ENCODE measurements at places on chromosomes 16 and 17. TPM values are rescaled to one million over a fixed set of nuclear protein-coding genes. Genes with fewer than 3 reads are reported as not detected.
A peak's percentile ranks its signal among the peaks of the same experiment; 100 is the strongest.

DNA sequence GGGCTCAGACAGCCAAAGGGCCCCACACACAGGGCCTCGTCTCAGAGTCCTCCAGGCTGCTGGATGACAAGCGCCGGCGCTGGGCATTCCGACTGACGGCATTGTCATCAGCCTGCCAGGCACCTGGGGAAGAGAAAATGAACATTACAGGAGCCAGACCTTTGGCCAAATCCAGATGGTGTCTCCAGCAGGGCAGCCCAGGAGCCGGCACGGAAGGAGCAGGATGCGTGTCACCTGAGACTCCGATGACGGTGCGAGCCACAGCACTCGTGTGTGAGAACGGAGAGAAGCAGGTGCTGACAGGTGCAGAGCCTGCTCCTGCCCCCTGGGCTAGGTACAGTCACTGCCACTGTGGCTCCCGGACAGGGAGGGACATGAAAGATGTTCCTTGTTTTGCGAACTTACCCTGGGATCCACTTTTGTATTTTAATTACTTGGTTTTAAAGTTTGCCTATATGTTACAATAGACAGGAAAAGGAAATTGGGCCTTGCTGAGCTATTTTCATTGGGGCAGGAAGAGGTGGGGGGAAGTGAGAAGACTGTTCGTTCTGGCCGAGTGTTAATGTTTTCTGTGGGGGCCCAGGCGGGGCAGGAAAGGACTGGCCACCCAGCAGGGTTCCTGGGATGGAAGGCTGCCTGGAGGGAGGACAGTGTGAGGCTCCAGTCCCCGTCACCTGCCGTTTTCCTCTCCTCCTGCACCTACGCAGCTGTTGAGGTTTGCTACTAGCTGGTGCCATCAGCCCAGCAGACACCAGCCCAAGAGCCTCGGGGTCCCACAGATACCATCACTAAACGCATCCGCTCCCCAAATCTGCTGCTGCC lies 4.4 kb upstream of the FOXJ1 start:
- no peak for DNase-seq

DNA sequence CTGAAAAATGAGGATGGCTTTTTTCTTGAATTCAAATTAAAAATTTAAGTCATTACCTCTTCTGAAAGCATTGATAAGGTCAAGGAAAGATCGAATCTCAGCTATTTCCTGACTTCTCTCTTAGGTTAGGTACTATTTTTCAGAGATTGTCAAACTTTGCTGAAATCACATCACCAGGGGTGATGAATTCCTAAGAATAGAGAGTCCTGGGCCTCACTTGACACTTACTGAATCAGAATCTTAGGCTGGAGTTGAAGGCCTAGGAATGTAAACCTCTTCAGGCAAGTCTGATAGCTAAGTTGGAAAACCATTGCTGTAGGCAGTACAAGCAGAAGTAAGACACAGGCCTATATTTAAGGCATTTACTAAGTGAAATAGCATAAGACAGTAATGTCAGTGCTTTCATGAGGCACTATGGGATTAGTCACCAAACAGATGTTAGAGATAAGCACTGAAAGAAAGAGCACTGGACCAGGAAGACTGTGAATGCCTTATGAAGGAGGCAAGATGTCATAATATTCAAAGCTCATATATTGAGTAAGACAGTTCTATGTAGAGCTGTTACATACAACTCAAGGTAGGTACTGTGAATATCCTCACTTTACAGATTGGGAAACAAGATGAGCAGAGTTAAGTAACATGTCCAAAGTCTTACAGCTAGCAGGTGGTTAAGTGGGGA lies 21.5 kb downstream of the DCAF7 start:
- DNase-seq = peak; percentile 77

GRCh38 chr16:85788819-85789218 lies 10.5 kb downstream of the EMC8 start:
- DNase-seq = no peak

DNA sequence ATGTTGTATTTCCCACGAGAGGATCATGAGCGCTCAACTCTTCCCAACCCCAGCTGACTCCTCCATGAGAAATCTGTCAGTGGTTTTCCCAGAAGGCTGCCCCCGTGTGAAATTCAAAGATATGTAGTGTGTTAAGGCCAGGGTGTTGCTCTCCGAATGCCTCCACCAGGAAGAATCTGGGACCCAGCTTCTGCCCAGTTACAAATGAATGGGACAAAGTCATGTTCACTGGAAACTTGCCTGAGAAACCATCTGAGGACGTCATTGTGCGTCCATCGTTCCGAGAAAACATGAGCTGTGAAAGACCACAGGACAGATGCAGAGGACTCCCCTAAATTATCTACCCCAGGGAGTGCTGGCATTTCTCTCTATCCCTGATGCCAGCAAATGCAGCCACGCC lies 86.0 kb downstream of the AIPL1 start:
- DNase-seq = no peak

- DNase-seq = no peak
Measured at GRCh38 chr17:49873466-49873865, 25.6 kb upstream of the TAC4 start.

GRCh38 chr17:12620200-12620720 lies 45.4 kb upstream of the MYOCD start:
- DNase-seq = peak; percentile 53

KRT25 gene
- total RNA-seq = not detected

HID1 gene
- total RNA-seq = 0.10 TPM

SLC2A4 gene
- not detected for total RNA-seq

CMTM2 gene
- not detected for total RNA-seq

NME1 gene
- total RNA-seq = 223 TPM

Data from RPMI7951 (cell line).